ENCODE measurements at places on chromosomes 12 and 14.

- no peak for DNase-seq
Measured at GRCh38 chr12:45708901-45709300, 20.6 kb upstream of the ARID2 start.

- peak; percentile 9 for DNase-seq
Measured at GRCh38 chr14:47917344-47917954, 242.0 kb upstream of the MDGA2 start.

- DNase-seq = no peak
Measured at GRCh38 chr12:64714551-64714968, 44.6 kb downstream of the GNS start.

DNA sequence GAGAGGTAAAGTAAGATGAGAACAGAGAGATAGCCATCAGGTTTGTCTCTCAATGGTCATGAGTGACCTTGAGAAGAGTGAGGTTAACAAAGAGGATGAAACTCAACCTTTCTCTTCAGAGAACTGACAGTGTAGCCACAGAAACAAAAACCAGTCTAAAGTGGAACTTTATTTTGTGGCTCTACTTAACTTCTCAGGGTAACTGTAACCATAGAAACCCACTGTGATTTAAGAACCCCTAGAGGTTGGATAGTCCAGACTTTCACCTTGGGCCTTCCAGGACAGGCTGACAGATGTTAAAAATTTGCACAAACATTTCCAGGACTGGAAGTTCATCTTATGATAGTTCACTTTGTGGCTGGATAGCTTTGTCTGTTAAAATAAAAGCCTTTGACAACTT, 48.5 kb downstream of the ATP23 start:
- no peak for DNase-seq

DNA sequence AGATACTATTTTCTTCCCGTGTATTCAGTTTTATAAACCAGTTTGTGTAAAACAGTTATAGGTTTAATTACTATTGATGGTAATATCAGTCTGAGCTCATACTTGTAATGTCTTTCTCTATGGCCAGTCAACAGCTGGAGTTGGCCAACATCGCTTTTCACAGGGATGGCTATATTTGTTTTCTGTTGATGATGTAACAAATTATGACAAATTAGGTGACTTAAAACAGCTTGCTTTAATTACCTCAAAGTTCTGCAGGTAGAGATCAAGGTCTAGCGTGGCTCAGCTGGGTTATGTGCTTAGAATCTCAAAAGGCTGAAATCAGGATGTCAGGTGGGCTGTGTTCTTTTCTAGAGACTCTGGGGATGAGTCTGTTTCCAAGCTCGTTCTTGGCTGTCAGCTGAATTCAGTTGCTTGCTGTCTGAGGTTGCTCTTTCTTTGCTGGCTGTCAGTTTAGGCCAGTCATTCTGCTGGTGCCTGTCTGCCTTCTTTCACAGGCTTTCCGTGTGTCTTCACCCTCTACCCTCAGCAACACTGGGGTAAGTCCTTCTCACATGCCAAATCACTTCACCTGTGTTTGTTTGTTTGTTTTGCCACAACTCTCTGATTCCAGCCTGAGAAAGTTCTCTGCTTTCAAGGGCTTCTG, 370.2 kb upstream of the E2F7 start:
- no peak for DNase-seq

DNA sequence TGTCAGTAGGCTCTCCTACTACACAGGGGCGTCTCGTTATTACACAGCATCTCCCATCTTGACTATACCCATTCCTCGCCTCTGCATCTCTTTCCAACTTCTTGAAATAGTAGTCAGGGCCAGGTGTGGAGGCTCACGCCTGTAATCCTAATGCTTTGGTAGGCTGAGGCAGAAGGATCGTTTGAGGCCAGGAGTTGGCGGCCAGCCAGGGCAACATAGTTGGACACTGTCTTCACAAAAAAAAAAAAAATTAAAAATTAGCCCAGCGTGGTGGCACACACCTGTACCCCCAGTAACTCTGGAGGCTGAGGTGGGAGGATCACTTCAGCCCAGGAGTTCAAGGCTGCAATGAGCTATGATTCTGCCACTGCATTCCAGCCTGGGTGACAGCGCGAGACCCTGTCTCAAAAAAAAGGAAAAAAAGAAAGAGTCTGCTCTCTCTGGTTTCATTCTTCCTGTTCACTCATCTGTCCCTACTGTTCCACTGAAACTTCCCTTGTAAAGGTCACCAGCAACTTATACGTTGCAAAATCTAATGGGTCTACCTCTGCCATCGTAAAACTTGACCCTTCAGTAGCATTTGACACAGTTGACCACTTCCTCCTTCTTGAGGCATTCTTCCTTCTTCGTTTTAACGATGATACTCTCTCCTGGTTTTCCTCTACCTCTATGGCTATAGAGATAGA, 41.0 kb upstream of the PTGR2 start:
- no peak for DNase-seq

GRCh38 chr14:70156592-70156991, 32.2 kb downstream of the SLC8A3 start:
- no peak for DNase-seq

GRCh38 chr12:90235642-90236041, 527.0 kb upstream of the ATP2B1 start:
- no peak for DNase-seq

DNA sequence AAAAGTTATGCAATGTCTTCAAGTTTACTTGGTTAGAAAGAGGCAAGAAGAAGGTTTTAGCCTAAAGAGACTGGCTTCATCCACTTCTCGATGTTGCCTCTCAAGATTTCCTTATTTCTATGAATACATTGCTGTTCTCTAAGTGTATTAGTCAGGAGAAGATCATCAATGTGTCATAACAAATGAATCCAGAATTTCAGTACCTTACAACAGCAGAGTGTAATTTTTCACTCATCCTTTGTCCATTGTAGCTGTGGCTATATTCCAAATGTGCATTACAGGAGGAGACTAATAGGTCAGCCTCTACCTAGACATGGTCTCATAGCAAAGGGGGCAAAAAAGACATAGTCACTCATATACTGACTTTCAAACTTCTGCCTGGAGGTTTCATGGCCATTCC, 579.1 kb downstream of the PRKD1 start:
- no peak for DNase-seq

DNA sequence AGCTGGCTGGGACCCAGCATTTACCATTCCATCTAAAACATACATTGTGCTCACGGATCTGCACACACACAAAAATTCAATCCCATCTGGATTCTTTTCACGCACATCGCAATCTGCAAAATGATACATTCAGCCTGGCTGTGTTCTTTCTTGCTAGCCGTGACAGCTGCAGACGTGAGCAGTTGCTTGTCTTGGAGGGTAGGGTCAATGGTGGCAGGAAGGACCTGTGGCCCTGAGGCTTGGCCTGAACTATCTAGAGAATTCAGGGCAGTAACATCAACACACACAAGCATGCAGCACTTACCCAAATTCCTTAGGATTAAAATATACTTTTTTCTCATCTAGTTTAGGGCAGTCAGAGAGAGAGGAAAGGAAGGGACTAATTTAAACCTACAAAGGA, 72.0 kb downstream of the DICER1 start:
- no peak for DNase-seq

- no peak for DNase-seq
Measured at GRCh38 chr12:49403971-49404450, 36.7 kb downstream of the SPATS2 start.

GRCh38 chr12:93407054-93407962, 29.6 kb downstream of the NUDT4 start:
- no peak for DNase-seq

DNA sequence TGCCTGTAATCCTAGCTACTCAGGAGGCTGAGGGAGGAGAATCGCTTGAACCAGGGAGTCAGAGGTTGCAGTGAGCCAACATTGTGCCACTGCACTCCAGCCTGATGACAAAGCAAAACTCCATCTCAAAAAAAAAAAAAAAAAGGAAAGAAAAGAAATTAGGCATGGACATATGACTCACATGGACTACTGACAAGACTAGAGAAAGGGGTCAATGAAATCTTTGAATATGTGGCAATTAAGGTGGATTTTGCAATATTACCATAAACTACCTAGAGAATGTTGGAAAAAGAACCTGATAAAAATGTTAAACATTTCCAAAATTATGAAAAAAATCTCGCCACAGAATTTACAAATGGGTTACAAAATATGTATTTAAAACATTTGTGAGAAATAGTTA, 873.6 kb downstream of the C12orf50 start:
- no peak for DNase-seq

- no peak for DNase-seq
Measured at GRCh38 chr12:104340925-104341611, 37.5 kb downstream of the EID3 start.

DNA sequence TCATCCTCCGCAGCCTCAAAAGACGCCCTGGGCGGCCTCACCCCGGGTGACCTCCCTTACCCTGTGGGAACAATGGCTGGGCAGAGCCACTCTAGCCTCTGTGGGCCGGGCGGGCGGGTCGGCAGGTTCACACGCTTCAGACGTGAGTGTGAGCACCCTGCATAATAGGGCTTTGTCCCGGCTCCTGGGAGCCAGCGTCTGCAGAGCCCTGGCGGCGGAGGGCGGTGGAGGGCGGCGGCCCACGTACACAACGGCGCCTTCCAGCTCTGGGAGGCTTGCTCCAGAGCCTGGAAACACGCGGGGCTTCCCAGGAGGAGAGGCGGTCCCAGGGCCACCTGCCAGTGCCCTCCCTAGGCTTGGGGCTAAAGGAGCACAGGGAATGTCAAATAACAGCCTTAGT, 205.6 kb downstream of the BCL11B start:
- no peak for DNase-seq

DNA sequence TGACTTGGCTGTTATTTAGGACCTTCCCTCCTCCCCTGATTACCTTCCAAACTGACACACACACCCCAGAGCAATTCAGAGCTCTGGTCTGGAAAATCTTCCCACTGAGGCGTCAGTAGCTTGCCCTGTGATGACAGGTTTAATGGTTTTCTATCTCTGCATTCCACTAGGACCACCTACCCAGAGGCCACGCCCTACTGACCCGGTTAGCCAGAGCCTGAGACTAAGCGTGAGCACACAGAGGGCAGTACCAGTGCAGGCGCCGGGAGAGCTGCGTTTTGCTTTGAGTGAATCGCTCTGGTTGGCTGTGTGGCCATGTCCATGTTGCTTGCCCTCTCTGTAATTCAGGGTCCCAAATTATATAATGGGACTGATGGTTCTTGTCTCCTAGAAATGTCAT, 36.2 kb upstream of the ATP2A2 start:
- DNase-seq = no peak

DNA sequence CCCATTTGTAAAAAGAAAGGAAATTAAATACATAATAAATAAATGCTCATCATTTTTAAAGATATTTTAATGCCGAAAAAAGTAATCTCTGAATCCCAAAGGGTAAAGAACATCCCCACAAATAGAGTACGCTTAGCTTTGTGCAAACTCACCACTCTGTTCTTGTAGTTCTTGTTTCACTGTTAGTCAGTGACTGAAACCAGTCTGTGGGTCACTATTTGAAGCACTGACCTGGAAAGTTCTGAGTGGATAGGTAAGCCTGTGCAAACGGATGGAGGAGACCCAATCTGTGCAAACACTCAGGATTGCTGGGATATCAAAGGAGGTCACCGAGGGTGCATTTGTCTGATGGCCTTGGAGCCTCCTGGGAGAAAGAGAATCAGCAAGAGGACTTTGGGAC, 68.1 kb upstream of the TSPAN11 start:
- no peak for DNase-seq

DNA sequence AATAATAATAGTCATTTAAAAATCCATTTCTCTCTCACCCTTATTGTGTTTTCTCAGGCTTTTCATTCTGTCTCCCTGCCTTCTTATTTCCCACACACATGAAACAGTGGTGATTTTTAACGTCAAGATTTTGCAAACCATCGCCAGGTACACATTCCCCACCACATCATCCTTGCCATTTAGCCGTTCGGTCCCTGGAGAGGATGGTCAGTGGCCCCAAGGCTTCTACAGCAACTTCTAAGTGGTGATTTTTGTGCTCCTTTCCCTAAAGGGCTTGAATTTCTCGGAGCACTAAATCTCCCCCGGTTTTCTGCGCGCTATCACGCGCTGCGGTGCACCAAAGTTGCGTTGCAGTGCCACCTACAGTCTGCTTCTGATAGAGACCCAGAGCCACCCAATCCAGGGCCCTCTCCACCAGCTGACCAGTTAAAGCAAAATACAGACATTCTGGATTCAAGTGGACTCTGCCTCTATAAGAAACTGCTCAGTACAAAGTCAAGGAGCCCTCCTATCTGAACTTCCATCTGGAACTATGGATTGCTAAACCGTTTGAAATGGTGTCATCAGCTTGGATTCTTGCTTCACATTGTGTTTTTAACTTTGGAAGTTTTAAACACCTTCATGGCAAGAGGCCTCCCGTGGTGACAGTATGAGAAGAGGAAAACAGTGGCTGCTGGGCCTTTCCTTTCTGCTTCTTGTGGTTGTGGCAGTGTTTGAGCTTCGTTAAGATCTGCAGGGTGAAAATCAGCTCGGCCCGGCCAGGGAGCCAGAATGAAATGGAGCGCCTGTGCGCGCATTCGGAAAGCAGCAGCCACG, 234.0 kb downstream of the SPTSSA start:
- DNase-seq = peak; percentile 72

GRCh38 chr14:41905394-41905964, 298.8 kb downstream of the LRFN5 start:
- DNase-seq = no peak

DNA sequence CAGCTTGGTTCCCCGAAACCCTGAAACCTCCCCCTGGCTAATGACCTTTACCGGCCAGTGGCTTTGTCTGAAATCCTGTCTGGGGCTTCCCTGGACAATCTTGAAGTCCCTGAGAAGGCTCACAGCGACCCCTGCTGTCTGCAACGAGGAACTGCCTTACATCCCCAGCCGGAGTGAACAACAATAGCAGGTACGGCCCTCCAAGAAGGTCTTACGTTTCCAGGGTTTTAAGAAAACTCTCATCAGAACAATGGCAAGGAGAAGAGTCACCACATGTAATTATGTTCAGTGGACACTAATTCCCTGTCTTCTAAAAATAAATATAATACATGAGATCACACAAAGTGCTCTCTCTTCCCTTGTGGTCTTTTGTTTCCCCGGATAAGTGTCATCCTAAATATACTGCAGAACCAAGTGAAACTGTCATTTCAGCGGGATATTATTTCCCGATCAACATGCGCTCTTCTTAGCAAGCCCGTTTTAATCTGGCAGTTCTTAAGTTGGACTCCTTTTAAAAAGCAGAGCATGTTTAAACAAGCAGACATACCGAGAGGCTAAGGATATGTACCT, 53.3 kb downstream of the RBM19 start:
- DNase-seq = peak; percentile 50

DNA sequence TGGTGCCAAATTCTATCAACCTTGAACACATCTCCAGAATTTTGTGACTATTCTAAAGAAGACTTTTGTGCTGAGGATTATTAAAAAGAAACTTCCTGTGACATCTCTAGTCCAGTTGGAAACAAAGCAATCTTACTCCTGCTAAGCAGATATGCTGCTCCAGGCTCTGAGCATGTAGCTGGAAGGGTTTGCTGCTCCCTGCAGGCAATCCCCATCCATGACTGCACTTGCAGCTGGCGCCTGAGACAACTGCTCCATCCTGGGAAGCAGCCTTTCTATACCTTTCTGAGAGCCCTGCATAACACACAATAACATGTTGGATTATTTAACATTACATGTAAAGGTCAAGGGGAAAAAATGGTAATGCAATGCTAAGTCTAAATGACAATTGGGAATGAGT, 105.1 kb downstream of the NDUFA12 start:
- no peak for DNase-seq

Data from HepG2 (cell line).